ENCODE measurements at places on chromosomes 12 and 14.

DNA sequence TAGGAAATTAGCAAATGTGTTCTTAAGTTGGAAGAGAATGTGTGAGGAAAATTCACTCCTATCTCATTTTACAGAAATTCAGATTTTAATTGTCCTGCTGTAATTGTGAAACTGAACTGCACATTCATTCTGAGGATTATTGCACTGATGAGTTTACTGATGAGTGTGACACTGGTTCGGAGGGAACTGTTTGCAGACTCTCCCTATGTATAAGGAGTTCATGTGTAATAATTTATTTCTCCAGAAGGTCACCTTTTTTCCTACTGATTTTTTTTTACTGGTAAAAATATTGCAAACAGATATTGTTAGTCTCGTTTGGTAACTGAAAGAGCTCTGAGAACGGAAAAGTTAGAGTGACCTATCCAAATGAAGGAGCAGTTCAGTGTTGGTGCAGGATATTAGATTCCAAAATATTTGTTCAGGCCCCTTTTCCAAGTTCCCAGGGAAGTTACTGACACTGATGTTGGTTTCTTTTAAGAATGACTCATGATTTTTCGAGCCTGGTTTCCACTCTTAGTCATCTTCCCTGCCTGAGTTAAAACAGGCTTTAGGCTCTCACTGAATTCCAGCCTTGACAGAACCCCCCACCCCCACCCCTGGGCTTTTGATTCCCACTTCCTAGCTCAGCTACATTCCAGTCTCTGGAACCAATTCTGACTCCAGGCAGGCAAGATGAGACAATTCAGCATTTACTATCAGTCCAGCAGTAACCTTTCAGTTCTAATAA lies 18.4 kb downstream of the ANO6 start:
- DNase-seq, result no peak

DNA sequence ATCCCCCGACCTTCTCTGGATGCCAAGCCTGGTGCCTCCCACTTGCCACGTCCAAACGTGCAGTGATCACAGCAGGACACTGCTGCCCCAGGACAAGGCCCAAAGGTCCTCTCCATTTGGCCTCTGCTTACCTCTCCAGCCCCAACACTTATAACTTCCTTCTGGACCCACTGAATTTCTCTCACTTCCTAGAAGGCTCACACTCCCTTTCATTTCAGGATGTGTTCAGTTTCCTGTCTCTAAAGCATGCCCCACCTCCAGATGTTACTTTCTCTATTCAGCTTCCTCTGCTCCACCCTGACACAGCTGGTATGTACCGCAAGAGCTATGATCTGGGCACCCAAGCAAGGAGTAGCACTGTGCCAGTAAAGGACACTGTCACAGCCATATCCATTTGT lies 33.0 kb downstream of the CDKL1 start:
- DNase-seq, result no peak

GRCh38 chr14:24971255-24971654 lies 78.7 kb downstream of the STXBP6 start:
- no peak for DNase-seq

DNA sequence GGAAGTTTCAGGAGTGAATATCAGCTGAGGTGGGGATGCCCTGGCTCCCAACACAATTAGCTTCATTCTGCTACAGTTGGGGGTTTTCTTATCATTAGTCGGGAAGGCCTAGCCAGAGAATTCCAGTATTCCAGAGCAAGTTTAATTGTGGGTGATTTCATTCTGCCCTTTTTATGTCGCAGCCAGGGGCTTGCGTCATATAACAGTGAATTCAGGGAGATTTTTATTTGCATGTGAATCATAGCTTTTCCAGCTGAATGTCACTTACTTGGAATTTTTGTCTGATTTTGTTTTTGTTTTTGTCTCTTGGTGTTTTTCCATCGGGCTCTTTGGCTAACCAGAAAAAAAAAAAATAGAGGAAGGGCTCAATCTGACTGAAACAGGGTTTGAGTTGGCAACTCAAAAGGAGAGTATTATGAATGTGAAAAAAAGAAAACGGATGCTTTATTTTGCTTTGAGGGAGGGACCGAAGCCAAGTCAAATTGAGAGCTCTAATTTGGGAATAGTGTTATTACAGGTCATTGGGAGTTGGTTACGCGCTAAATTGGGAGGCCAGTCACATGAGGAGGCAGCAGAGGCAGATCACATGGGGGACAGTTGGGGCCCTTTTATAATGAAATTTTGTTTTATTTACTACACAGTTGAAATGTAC lies 119.4 kb downstream of the SAMD4A start:
- no peak for DNase-seq

DNA sequence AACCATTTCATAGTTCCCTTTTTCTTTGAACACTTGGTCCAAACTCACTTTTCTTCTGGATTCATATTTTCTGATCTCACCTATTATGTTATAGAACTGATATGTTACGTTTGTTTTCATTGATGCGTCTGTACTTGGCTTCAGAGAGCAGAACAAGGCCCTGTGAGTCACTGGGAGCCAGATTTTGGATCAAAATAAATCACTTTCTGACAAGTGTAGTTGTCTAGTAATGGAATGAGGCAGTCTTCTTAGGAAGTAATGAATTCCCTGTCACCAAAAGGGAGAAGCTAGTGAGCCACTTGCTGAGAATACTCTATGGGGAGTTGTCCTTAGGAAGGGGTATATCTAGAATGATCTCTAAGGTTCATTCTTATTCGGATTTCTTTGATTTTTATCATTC lies 10.2 kb downstream of the BICD1 start:
- DNase-seq, result no peak

All from stimulated activated CD8-positive, alpha-beta memory T cell treated with anti-CD3 and anti-CD28 coated beads, Interleukin-15, amount 100 ng/mL, for 48 hours (primary cell).